ENCODE measurements at places on chromosomes 11 and 22.

GRCh38 chr11:75579841-75580240 is 17.8 kb downstream of the SERPINH1 start:
- DNase-seq = no peak

DNA sequence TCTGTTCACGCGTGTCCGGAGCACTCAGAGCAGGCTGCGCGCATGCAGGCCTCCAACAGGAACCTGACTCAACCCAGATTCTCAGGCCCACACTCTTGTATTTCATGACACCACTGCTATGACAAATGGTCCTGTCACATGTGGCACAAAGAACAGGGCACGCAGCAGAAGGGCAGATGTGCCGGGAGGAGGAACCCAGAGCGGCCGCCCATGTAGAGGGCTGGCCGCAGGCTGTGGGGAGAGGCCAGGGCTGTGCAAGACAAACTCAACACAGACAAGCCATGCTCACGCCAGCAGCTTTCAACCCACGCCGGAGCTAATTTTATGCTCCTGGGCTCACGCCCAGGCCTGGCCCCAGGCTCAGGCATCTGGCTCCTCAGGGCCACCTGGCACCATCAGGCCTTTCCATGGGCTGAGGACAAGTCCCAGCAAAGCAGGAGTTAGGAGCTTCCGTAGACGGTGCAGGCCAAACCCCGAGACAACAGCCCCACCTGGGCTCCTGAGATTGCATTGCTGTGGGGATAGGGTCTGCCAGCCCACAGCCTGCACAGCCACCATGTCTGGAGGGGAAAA is 40.0 kb downstream of the DUSP8 start:
- DNase-seq = no peak

DNA sequence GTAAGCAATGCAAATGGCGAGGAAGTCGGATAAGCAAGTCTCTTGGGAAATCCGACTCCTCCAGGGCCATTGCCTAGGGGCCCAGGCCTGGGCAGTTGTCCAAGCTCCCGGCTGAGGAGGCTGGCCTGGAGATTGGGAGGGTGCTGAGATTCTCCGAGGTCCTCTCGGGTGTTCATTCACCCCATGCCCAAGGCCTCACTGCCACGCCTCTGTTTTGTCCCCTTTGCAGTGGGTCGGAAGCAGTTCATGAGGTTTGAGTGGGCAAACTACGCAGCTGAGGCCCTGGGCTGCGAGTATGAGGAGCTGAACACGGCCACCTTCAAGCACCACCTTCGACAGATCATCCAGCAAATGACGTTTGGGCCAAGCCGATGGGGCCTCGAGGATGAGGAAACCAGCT is 81.3 kb downstream of the MYO18B start:
- no peak for DNase-seq

GRCh38 chr11:76005756-76006155 is 190.7 kb downstream of the UVRAG start:
- peak; percentile 31 for DNase-seq

GRCh38 chr22:40036591-40037225 is 42.0 kb downstream of the FAM83F start:
- peak; percentile 85 for DNase-seq

GRCh38 chr11:104876861-104877431 is 21.3 kb downstream of the CASP12 start:
- DNase-seq = no peak

DNA sequence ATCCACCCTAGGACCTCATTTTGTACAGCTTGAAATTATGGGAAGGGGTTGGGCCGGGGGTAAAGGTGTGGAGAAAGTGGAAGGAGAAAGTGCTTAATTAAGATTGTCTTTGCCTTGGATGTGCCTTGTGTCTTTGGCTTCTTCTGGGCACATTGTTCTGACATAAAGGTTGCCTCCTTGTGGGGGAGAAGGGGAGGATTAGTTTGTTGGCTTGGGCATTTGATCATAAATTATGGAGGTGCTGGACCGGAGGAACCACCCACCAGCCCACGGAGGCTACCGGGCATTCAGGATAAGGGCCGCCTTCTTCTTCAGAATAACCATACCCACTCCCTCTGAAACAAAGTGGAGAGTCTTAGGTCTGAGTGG is 1.3 kb downstream of the PAFAH1B2 start:
- DNase-seq = peak; percentile 53

GRCh38 chr11:31656051-31656450 is 146.5 kb downstream of the ELP4 start:
- peak; percentile 58 for DNase-seq

- no peak for DNase-seq
Observed at GRCh38 chr11:106552694-106553203, 465.5 kb downstream of the GUCY1A2 start.

DNA sequence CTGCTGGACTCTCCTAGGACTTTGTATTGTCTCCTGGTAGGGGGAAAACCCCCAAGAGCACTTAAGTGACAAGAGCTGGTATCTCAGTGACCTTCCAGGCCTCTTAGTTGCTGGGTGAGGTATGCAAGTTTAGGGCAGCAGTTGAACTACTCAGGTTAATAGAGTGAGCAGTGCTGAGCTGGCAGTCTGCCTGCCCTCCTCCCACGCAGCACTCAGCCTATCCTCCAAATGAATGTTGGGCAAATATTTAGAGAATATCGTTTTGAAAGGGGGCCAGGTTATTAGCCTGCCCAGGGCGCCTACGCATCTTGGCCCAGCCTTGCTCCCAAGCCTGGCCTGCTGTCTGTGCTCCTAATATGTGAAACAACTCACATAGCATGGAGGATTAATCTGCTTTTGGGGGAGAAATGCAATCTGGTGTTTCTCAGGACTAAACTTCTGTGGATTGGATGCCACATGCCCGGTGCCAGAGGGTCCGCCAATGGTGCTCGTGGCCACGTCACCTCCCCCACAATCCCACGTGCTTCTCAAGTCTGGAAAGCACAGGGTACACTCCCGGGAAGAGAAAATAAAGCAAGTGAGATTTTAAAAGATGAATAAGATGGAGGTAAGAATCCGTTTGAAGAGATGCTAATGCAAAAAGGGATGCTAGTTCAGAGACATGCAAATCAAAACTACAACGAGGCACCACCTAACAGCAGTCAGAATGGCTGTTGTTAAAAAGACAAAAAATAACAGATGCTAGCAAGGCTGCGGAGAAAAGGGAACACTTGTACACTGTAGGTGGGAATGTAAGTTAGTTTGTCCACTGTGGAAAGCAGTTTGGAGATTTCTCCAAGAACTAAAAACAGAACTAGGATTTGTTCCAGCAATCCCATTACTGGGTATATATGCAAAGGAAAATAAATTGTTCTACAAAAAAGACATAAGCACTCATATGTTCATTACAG is 67.7 kb downstream of the SPON1 start:
- DNase-seq = peak; percentile 31

DNA sequence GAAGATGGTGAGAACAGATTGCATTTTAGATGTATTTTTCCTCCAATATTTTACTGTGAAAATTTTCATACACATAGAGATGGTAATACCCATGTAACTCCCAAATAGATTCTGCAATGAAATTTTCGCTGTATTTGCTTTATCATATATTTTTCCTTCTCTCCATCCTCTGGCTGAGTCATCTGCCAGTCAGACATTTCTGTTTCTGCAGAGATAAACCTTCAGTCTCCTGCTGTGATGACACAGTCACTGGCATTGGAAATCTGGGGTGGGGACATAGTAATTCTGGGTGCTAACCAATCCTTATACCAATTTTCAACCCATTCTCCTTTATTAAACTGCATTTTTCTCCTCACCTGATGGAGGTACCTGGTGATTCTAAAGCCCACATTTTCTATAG is 33.7 kb downstream of the SVIP start:
- DNase-seq = no peak

GRCh38 chr22:24474221-24474620 is 20.9 kb upstream of the UPB1 start:
- DNase-seq = peak; percentile 87

DNA sequence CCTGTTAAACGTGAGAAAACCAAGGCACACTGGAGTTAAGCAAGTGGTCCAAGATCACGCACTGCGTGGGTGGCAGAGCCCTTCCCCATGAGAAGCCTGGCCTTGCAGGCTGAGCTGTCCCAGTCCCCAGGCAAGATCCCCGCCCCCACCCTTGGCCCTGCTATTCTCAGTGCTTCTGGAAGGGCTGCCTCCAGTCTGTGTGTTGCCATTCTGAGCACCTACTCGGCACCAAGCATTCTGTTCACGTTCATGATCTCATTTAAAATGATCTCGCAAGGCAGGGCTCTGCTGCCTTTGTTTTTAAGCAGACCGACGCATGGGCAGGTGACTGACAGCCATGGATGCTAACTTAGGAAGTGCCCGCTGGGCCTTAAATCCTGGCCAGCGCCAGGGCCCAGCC is 62.8 kb downstream of the PHF21B start:
- DNase-seq = no peak

DNA sequence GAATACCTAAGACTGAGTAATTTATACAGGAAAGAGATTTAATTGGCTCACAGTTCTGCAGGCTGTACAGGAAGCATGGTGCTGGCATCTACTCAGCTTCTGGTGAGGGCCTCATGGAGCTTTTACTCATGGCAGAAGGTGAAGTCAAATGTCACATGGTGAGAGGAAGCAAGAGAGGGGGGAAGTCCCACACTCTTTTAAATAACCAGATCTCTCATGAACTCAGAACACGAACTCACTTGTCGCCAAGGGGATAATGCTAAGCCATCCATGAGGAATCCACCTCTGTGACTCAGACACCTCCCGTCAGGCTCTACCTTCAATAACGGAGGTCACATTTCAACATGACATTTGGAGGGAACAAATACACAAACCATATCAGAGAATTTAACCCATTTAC is 42.2 kb downstream of the BIRC2 start:
- peak; percentile 6 for DNase-seq

- DNase-seq = no peak
Observed at GRCh38 chr11:22193348-22194051, 615 bp downstream of the ANO5 start.
